EL (cell line): ENCODE measurements at places on chromosomes 2 and 18.

GRCh38 chr18:56647071-56647470 is 4.1 kb upstream of the WDR7 start:
- DNase-seq = no peak

DNA sequence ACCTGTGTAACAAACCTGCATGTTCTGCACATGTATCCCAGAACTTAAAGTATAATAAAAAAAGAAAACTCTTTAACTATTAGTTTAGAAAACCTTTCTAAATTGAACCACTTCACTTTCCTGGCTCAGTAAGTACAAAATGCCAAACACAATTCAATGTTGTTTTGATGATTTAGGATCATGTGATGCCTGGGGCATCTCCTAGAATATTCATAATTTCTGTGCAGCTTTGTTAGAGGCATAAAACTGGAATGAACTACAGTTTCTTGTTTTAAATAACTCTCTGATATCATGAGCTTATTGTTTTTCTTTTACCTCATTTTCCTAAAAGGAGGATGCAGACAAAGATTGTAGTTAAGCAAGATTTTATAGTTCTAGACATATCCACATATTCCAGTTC is 139.0 kb upstream of the SESTD1 start:
- no peak for DNase-seq

- DNase-seq = peak; percentile 11
These were observed 63.6 kb downstream of the ASXL2 start for GRCh38 chr2:25814681-25815080.

GRCh38 chr18:13455960-13456481 is 237.5 kb downstream of the LDLRAD4 start:
- no peak for DNase-seq
